ENCODE measurements at places on chromosomes 12 and 14.

- no peak for DNase-seq
Measured at GRCh38 chr14:24443053-24443665, 583 bp upstream of the SDR39U1 start.

DNA sequence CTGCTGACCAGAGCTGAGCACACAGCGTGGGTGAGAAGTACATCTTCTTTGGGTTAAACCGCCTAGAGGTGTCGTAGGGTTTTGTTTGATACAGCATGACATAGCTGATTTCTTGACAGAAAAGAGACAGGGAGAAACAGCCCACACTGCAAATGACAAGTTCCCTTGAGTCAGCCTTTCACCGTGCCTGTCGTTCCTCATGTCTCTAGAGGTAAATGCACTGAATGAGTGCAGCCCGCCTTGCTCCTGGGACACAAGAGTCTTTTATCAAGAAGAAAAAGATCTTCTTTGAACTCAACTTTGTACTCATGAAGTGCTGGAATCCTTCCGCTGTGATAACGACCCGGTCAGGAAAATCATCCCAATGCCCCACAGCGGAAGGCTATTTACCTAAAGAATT is 77.6 kb downstream of the TMEM132D start:
- no peak for DNase-seq

- no peak for DNase-seq
Measured at GRCh38 chr14:100236881-100237280, 2.1 kb upstream of the YY1 start.

- DNase-seq = no peak
Measured at GRCh38 chr14:22039938-22040780, 366.5 kb upstream of the OR4E1 start.

DNA sequence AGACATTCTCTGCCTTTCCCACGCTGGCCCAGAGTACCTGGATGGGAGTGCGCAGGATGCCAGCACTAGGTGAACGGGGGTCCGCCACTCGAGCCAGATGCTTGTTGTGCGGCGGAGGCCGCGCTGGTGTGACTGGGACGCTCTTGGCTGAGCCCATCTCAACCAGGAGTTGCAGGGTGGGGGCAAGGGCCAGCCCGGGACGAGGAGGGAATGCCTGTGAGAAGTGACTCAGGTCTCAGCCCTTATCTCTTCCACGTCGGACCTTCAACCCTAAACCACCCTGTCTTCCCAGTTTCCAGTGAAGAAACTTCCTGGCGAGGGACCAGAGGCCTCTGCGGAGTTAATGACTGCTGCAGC is 312 bp downstream of the CDCA3 start:
- no peak for DNase-seq

GRCh38 chr14:81427348-81428058 is 27.4 kb upstream of the STON2 start:
- DNase-seq = peak; percentile 14

GRCh38 chr14:70655110-70655826 is 13.6 kb downstream of the TTC9 start:
- DNase-seq = no peak

DNA sequence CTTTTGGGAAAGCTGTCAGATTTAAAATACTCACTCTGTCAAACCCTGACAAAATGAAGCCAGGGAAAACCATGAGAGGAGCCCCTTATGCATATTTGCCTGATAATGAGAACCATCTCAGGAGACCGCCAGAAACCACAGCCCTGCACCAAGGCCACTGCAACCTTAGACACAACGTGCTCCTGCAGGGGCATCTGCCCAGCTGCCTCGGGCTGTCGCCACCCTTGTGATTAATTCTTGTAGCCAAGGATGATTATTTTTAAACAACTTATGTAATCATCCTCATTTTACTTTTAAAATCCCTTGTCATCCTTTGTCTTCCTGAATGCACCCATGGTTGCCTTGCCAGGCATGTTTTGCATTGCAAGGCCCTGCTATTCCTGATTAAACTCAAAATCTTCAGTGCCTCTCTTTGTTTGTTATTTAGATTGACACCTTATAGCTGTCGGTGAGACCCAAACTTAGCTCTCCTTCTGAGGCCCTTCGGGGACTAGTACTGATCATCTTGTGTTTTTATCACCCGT is 766.4 kb upstream of the TMEM132C start:
- no peak for DNase-seq

Data from HAP-1 (cell line).